ENCODE measurements at places on chromosomes 12 and 14. TPM values are rescaled to one million over a fixed set of nuclear protein-coding genes. Genes with fewer than 3 reads are reported as not detected.

DNA sequence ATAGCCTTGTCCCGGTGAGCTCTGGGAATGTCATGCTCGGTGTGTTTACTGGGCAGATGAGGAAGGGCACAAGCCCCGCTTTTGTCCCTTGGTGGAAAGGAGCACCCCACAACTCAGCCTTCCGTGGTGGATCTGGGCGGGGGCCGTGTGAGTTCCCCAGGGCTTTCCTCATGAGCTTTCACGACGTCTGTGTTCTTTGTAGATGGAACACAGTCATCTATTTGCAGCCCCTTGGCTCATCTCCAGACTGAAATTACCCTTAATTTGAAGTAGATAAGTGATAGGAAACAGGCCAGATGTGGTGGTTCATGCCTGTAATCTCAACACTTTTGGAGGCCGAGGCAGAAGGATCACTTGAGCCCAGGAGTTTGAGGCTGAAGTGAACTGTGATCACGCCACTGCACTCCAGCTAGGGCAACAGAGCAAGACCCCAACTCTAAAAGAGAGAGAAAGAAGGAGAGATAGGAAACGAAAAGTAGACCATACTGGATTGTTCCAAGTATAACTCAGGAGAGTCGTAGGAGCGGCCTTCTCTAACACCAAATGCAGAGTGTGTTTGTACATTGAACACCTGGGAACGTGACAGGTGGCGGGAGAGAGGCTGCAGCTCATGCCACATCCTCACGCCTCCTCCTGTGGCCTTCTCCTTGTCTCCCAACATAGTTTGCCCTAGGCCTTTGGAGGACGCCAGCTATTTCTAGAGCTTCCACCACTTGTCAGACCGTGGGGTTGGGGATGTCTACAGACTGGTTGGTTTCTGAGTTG, 8.8 kb downstream of the P2RX4 start:
- no peak for DNase-seq

- no peak for DNase-seq
These were observed 943.0 kb downstream of the GALC start for GRCh38 chr14:87049950-87050349.

GRCh38 chr14:97025722-97026121, 228.5 kb downstream of the VRK1 start:
- DNase-seq: no peak

GRCh38 chr14:36655963-36656686, 5.5 kb upstream of the PAX9 start:
- DNase-seq: no peak

- DNase-seq: no peak
These were observed 6.6 kb downstream of the TSPAN19 start for GRCh38 chr12:85029456-85029855.

DNA sequence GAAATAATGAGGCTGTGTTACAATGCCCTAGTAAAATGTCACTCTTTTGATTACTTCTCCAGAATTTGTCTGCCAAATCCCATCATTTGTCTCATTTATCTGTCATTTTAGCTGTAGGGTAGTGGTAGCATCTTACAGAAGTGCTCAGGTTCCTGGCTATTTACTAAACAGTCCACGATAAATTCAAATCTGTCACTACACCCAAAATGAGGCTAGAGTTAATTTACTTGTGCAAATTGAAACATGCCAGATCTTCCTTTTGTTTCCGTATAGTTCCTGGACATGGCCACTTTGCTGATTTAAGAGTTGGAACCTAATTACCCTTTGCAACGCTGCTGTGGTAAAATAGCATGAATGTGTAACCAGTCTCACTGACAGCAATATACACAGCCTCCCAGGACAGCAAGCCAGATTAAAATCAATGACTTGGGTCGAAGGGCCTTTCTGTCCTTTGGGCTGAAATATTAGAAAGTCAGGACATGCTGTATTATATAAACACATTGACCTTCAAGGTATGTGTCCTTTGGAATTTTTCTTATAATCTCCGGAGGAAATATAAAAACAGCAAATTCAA, 485.4 kb downstream of the MDGA2 start:
- DNase-seq: no peak

The CLEC6A gene
- total RNA-seq: not detected

The PA2G4 gene
- 90.2 TPM for total RNA-seq

The TTC9 gene
- 1.2 TPM for total RNA-seq

The PALS1 gene
- total RNA-seq: 15.4 TPM
